Astrocyte of the hippocampus (primary cell): ENCODE measurements at places on chromosomes 11 and 22.

- DNase-seq, result peak; percentile 21
Measured at GRCh38 chr11:72135891-72136683, 562 bp downstream of the FOLR3 start.

DNA sequence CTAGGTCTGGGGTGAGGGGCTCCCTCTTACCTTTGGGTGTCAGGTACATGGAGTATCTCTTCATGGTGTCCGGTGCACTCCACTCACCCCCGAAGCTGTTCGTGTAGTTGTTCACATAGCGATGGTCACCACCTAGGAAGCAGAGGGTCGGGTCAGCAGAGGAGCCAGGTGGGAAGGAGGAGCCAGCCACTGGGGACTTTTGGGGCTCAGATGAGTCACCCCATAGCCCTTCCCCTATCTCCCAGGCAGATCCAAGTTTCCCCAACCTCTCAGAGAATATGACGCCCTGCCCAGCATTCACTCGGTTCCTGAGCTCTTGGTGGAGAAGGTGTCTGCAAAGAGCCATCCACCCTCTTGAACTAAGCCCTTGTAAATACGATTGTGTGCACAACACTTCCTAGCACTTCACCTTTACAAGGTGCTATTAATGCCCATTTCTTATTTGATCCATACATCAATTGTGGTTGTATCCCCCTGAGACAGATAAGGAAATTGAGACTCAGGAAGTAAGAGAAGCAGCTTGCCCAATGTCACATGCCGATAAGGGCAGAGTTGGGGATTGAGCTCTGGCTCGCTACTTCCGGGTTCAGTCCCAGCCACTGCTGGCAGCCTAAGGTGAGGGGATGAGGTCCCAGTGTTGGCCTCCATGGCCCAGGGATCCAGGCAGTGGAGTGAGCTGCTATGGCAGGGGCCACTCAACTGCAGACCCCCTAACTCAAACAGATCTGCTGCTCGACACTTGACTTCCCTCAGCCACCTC lies 14.8 kb downstream of the TRIM29 start:
- DNase-seq, result no peak

GRCh38 chr11:34565417-34566207 lies 52.0 kb upstream of the ELF5 start:
- DNase-seq, result no peak

DNA sequence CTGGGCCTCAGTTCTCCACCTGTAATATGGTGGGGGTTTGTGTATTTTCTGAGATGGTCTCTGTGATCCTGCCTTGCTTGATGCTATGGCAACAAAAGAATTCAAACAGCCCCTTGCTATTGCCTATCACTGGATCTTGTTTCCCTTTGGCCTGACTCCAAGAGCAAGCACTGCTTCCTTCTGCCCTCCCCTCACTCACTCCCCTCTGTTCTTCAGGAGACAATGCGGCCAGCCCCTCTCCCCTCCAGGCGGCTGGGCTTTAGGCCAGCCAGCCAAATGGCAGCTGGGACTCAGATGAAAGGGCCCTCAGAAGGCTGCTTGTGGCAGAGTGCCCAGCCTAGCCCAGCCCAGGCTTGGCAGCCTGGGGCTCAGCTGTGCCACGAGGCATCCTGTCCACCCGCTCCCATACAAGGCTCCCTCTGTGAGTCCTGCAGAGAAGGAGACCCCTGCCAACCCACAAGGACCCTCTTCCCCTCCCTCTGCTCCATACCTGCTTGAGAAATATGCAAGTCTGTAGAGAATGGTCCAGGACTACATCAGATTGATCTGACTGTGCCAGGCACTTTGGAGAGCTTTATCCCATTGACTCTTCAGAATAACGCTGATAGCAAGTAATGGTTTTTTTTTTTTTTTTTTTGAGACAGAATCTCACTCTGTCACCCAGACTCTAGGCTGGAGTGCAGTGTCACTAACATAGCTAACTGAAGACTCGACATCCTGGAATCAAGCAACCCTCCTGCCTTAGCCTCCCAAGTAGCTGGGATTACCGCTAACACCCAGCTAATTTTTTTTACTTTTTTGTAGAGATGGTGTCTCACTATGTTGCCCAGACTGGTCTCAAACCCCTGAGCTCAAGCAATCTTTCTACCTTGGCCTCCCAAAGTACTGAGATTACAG lies 7.6 kb upstream of the KCTD14 start:
- peak; percentile 96 for DNase-seq

- DNase-seq, result no peak
Measured at GRCh38 chr11:120424970-120425332, 86.6 kb upstream of the GRIK4 start.
